ENCODE measurements at places on chromosomes 13 and 19.

- no peak for DNase-seq
These were observed 231.9 kb downstream of the KLF12 start for GRCh38 chr13:73902296-73902695.

- no peak for DNase-seq
These were observed 229.6 kb upstream of the HTR2A start for GRCh38 chr13:47126432-47126831.

- DNase-seq = no peak
These were observed 9.7 kb downstream of the CILP2 start for GRCh38 chr19:19547674-19548336.

GRCh38 chr19:18733196-18733647 lies 49.7 kb downstream of the CRTC1 start:
- DNase-seq = no peak

DNA sequence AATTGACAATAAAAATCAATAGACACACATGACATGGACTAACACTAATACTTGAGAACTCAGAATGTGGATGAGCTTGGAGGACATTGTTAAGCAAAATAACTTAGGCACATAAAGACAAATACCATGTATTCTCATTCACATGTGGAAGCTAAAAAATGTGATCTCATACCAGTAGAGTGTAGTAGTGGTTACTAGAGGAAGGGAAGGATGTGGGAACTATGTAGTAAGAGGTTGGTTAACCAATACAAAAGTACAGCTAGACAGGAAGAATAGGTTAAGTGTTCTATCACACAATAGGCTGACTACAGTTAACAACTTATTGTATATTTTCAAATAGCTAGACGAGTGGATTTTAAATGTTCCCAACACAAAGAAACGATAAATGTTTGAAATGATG lies 415.8 kb upstream of the KLF12 start:
- no peak for DNase-seq

DNA sequence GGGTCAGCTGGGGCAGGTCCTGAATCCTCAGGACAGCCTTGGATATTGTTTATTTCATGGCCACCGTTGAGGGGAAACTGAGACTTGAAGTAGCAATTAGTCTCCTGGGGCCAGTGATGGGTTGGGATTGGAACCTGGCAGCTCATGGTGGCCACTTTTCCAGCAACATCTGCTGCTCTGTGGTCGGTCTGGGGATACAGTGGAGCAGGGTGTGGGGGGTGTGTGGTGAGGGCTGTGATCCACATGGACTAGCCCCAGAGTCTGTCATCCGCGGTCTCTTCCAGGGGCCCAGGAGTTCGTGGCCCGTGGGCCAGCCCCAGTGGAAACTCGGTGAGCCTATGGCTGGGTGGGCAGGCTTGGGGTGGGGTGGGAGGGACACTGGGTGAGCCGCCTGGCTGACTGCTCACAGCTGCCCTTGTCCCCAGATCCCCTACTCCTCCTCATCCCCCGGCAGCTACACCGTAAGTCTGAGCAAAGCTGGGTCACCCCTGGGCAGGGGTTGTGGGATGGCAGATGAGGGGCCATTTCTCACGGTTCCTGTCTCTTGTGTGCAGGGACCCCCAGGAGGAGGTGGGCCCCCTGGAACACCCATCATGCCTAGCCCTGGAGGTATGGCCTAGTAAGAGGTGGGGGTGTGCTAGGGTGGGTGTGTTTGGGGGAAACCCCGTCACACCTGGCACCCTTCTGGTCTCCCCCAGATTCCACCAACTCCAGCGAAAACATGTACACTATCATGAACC lies 5.5 kb downstream of the ISYNA1 start:
- DNase-seq = no peak

DNA sequence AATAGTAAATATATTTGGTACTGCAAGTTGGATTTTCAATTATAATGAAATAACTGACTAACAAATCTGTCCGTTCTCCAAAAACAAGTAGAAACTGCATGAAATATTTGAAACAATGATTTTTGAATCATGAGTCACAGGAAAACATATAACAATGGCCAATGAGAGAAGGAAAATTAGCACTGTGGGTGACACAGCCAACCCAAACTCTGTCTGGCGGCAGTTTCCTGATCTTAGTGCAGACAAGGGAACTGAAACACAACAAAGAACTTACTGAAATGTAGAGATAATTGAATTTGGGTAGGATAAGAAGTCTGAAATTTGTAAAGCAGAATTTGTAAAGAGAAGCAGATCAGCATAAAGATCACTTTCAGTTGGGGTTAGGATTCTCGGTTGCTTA lies 2743.3 kb upstream of the PCDH20 start:
- no peak for DNase-seq

DNA sequence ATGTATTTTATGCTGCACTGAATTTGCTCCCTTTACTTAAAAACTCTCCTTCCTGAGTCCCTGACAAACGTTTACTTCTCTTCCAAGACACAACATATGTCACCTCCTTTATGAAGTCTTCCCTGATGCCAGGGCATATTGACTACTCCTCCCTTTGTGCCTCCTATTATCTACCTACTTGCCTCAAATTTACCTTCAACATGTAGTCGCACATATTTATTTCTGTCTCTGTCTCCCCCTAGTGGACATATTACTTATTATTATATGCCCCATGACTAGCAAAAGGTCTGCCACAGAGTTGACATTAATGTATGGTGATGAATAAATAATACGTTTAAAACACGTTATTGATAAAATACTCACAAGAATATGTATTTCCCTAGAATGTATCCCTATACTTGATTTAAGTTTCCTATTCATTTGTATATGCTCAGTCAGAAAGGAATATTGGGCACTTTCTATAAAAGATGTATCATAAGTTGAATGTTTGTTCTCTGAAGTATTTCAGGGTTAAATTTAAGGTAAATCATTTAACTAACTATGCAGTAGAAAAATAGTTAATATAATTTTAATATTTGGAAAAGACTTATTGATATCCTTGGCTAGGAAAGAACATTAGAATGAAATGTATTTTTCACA lies 250.3 kb upstream of the ATXN8OS start:
- DNase-seq = no peak

GRCh38 chr13:76917095-76917494 lies 30.9 kb upstream of the KCTD12 start:
- no peak for DNase-seq

GRCh38 chr19:55495646-55496349 lies 7.6 kb downstream of the SSC5D start:
- DNase-seq = no peak

Data from retina (tissue), 1 donor.